GM10248 (cell line): ENCODE measurements at places on chromosomes 3 and 15.

DNA sequence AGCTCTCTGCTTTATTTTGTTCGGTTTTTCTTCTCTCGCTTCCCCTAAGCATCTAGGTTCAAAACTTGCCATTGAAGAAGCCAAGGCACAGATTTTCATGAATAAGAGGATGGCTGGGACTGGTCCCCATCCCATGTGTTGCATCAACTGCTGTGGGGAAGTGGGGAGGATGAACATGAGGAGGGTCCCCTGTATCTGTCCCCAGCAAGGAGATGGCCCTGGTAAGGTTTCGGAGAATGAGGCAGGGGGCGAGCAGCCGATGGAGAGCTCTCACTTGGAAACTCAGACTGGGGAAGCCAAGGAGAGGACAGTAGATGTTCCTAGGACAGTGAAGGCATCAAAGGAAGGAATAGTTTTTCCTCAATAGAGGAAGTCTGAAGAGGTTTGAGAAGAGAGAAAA is 142.0 kb upstream of the ATP2B2 start:
- no peak for DNase-seq

DNA sequence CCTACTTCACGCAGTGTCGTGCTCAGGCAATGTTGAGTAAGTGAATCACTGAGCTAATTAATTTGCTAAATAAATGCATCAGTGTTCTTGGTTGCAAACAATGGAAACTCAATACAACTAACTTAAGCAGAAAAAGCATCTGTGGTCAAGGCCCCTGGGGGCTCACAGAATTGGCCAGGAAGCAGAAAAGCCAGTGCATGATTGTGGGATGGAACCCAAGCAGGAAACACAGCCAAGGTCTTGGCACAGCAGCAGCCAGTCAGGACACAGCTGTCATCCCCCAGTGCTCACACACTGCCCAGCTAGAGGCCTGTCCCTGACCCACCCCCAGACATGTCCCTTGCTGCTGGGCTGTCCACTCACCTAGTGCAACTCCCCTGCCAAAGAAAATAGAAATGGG is 85.9 kb downstream of the AQP9 start:
- no peak for DNase-seq

- peak; percentile 38 for DNase-seq
These were observed 459 bp upstream of the ADCY5 start for GRCh38 chr3:123449102-123449996.

- DNase-seq = no peak
These were observed 706.9 kb downstream of the TBL1XR1 start for GRCh38 chr3:176490357-176490756.

- no peak for DNase-seq
These were observed 157.7 kb downstream of the RPLP1 start for GRCh38 chr15:69610277-69610676.

- no peak for DNase-seq
These were observed 1.2 kb downstream of the HAUS2 start for GRCh38 chr15:42549741-42550392.

DNA sequence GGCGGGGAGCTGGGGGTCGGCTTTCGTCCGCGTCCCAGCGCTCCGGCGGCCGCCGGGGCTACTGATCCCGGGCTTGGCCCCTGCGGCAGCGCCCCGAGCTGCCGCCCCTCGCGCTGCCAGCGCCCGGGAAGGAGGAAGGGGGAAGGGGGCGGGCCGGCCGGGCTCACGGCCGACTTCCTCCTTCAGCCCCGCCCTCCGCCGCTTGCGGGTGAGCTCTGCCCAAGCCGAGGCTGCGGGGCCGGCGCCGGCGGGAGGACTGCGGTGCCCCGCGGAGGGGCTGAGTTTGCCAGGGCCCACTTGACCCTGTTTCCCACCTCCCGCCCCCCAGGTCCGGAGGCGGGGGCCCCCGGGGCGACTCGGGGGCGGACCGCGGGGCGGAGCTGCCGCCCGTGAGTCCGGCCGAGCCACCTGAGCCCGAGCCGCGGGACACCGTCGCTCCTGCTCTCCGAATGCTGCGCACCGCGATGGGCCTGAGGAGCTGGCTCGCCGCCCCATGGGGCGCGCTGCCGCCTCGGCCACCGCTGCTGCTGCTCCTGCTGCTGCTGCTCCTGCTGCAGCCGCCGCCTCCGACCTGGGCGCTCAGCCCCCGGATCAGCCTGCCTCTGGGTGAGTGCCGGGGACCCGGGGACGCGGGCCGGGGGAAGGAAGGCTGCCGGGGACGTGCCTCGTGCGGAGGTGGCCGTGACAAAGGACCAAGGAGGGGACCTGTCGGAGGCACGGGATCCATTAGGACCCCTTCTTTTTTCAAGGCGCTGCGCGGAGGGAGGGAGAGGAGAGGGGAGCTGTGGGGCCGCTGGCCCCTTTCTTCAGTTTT is at the start of gene SEMA4B:
SEMA4B (plus strand) TSS at position 201 of the 814 bp plus-strand sequence; CDS start at position 450, 249 bp downstream.
- peak; percentile 92 for DNase-seq

DNA sequence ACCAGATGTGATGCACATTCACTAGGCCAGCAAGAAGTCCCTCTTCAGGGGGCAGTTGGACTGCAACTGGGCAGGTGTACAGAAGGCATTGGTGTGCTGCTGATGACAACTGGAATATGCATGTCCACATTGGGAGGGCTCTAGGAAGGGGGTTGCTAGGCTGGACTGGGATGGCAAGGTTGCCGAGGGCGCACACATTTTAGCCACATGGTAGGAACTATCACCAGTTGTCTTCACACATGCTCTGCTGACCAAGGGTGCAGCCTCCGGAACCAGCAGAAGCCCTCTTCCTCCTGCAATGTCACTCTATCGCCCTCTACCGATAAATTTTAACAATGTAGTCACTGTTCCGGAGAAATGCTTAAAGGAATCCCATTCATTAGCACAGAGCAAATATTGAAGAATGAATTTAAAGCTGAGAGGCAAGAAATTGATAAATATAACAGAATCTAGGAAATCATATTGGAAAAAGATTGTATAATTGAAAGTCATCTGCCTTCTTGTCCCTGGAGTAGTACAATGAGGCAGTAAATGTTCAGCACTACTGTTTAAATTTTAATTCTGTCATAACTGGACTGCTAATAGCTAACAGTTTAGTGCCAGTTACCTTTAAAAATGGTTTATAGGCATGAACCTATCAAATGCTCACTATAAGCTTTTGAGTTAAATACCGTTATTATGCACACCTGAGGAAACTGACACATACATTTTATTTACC is 22.6 kb upstream of the LYSMD4 start:
- peak; percentile 77 for DNase-seq

DNA sequence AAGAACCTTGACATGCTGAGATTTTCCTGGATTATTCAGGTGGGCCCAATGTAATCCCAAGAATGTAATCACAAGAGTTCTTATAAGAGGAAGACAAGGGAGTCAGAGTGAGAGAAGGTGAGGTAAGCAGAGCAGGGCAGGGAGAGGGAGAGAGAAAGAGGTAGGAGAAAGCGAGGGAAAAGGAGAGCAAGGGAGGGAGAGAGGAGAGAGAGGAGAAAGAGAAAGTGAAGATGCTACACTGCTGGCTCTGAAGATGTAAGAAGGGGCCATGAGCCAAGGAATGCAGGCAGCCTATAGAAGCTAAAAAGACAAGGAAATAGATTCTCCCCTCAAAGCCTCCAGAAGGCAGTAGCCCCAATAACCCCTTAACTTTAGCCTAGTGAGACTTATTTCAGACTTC is 28.7 kb upstream of the FAM98B start:
- no peak for DNase-seq
